BJ (cell line): ENCODE measurements at places on chromosomes 2 and 18.

DNA sequence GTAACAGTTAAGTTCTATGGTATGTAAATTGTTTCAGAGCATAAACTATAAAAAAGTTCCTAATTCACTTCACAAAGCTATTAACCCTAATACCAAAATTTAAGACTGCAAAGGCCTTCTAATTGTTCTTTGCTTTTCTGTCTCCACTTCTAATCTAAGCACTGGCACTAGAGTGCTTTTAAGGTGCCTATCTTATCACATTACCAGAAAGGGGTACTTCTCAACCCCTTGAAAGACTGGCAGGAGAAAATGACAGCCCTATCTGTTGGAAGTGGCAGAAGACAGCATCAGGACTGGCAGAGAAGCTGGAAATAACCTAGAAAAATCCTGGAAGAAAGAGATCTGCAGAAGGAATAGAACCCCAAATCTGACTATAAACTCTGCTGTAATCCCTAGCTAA is 10.3 kb downstream of the CNRIP1 start:
- no peak for DNase-seq

GRCh38 chr2:9979977-9980376 is 28.5 kb downstream of the GRHL1 start:
- DNase-seq = no peak

- DNase-seq = no peak
Observed at GRCh38 chr2:120293096-120294007, 40.7 kb downstream of the RALB start.

- no peak for DNase-seq
Observed at GRCh38 chr2:30639836-30640235, 167.4 kb downstream of the CAPN13 start.

GRCh38 chr2:151769606-151770005 is 35.3 kb upstream of the NEB start:
- no peak for DNase-seq

DNA sequence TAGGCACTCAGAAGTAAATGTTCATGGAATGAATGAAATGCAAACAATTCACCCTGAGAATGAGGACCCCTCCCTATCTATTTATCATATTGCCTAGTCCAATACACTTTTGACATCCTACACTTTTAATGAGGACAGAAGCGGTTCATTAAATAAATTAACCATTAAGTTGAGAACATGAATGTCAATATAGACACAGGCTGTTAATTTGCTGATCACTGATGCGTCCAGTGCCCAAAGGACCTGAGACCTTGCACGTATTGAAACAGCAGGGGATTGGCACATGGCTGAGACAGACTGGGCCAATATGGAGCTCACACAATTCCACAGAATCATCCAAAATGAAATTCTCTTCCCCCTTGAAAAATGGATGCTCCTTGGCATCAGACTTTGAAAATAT is 430.0 kb downstream of the SLC4A3 start:
- DNase-seq = no peak

- no peak for DNase-seq
Observed at GRCh38 chr2:75960472-75961009, 249.8 kb upstream of the GCFC2 start.

GRCh38 chr2:45929674-45930395 is 278.4 kb downstream of the PRKCE start:
- DNase-seq = no peak

DNA sequence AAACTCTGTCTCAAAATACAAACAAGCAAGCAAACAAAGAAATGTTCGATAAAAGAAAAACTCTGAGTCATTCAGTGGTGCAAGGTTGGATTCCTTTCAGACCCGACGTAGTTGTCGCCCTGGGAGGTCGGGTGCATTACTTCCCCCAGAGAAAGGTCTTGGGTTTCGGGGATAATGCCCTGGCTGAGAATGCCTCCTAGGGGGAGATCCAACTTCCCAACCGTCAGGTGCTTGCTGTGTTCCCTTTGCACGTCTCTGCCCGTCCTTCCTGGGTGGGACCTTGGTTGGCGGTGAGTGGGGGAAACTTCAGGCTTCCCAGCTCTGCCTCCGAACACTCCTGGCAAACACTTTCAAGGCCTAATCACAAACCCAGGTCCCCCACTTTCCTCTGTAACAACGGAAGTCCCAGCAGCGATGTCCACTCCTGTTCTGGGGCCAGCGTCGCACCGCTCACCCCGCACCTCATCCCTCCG is 609 bp downstream of the TPGS2 start:
- DNase-seq = no peak

DNA sequence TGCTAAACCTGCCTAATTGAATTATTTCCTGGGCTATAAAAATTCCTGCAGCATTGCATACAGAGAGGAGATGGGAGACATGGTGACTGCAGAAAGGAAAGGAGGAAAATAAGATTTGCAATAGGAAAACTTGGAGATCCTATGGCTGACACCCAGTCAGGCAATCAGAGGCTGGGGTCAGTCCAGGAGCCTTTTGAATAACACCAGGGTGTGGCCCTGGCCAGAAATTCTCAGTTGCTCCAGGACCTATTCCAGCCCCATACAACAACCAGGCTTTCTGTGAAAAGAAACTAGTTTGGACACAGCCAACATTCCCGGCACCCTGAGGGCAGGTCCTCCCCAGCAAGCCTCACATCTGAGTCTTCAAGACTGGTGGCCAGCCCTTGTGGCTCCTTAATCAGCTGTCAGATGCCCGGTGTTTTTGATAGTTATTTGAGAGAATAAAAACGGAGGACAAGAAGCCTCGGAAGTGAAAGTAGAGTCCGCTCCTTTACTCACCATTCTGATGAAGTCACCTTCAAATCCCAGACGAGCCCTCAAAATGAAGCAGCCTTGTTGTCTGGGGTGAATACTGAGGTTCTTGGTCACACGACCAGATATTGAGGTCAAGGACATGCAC is 31.1 kb upstream of the GMCL1 start:
- no peak for DNase-seq
